ENCODE measurements at places on chromosomes 11 and 22.

DNA sequence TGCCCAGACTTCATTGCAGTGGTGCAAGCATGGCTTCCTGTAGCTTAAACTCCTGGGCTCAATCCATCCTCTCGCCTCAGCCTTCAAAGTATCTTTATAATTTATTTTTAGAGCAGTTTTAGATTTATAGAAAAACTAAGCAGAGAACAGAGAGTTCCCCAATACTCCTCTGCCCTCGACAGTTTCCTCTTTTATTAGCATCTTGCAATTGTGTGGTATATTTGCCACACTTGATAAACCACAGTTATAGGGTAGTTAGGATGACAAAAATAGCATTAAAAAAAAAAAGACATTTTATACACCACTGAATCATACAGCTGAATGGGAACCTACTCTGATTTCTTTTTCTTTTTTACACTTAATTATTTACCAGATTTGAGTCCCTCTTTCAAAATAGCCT lies 31.2 kb downstream of the MS4A2 start:
- no peak for DNase-seq

GRCh38 chr11:72577271-72577721 lies 96.9 kb downstream of the PDE2A start:
- DNase-seq = no peak

DNA sequence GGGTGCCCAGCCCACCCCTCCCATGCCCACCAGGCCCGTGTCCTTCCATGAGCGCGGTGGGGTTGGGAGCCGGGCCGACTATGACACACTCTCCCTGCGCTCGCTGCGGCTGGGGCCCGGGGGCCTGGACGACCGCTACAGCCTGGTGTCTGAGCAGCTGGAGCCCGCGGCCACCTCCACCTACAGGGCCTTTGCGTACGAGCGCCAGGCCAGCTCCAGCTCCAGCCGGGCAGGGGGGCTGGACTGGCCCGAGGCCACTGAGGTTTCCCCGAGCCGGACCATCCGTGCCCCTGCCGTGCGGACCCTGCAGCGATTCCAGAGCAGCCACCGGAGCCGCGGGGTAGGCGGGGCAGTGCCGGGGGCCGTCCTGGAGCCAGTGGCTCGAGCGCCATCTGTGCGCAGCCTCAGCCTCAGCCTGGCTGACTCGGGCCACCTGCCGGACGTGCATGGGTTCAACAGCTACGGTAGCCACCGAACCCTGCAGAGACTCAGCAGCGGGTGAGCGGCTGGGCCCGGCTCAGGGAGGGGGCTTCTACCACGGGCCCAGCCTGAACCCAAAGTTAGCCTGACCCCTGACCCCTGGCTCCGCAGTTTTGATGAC lies 3.0 kb downstream of the PKP3 start:
- DNase-seq = no peak

GRCh38 chr11:119144825-119145486 lies 3.9 kb upstream of the ABCG4 start:
- DNase-seq = peak; percentile 45

DNA sequence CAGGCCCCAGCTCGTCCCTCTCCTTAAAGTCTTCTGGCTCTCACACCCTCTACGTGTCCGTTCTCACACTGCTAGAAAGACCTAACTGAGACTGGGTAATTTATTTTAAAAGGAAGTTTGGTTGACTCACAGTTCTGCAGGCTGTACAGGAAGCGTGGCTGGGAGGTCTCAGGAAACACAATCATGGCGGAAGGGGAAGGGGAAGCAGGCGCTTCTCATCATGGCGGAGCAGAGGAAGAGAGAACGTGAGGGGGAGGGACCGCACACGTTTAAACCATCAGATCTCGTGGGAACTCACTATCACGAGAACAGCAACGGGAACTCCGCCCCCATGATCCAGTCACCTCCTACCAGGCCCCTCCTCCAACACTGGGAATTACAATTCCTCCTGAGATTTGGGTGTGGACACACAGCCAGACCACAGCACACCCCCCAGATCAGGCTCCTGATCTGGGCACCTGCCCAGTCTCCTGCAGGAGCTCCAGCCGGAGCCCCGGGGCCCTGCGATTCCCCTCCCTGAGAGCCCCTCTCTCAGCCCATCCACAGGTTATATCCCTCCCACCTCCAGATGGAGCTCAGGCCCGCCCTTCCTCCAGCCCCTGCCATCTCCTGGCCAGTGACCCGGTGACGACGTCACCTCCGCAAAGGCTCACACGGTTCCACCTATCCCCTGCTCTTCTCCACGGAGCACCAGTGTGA lies 170.2 kb downstream of the BRD1 start:
- DNase-seq = peak; percentile 57

- DNase-seq = peak; percentile 55
These were observed 21.9 kb upstream of the SCN2B start for GRCh38 chr11:118198370-118198769.

- no peak for DNase-seq
These were observed 70.9 kb downstream of the ZBTB44 start for GRCh38 chr11:130243816-130244215.

- DNase-seq = no peak
These were observed 111.7 kb downstream of the CD44 start for GRCh38 chr11:35250621-35251020.

DNA sequence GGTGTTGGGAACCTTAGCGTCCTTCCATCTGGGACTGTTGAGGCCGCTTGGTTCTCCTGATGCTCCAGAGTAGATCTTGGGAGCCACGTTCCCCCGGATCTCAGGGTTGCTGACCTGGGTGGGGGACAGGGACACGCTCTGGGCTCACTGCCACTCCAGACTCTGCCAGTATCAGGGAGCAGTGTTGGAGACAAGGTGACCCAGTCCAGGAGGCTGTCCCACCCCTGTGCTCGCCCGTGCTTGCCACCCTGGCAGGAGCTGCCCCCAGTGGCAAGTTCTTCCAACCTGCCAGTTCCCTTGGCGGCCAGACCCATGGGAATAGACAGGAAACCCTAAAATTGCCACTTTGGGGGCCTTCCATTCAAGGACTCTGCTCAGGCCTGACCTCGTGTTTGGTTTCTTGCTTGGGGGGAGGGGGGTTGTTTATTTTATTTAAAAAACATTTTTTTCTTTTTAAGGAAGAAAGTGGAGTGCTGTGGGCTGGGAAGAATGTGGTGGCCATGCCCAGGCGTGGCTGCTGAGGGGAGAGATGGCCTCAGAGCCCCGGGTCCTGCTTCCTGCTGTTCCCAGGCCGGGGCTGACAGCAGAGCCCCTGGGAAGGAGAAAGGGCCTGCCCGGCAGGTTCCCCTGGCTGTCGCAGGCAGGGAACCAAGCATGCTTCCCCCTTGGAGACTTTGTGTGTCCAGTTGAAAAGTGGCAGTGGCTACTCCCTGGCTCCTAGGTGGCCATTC lies 7.2 kb downstream of the GRK2 start:
- DNase-seq = no peak

- no peak for DNase-seq
These were observed 170.6 kb downstream of the MPPED1 start for GRCh38 chr22:43582394-43582793.

DNA sequence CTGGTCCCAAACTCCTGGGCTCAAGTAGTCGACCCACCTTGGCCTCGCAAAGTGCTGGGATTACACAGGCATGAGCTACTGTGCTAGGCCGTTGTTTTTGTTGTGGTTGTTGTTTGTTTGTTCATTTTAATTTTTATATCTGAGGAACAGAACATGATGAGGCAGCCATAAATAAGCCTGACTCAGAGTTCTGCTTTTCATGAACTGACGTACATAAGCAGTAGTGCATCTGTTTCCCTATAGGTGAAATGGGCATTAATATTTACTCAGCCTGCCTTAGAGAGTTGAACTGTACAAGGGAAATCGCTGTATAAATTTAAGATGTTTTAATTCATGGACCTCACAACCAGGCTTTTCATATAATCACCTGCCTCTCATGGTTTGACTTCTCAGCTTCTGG lies 80.5 kb downstream of the PDHX start:
- no peak for DNase-seq

DNA sequence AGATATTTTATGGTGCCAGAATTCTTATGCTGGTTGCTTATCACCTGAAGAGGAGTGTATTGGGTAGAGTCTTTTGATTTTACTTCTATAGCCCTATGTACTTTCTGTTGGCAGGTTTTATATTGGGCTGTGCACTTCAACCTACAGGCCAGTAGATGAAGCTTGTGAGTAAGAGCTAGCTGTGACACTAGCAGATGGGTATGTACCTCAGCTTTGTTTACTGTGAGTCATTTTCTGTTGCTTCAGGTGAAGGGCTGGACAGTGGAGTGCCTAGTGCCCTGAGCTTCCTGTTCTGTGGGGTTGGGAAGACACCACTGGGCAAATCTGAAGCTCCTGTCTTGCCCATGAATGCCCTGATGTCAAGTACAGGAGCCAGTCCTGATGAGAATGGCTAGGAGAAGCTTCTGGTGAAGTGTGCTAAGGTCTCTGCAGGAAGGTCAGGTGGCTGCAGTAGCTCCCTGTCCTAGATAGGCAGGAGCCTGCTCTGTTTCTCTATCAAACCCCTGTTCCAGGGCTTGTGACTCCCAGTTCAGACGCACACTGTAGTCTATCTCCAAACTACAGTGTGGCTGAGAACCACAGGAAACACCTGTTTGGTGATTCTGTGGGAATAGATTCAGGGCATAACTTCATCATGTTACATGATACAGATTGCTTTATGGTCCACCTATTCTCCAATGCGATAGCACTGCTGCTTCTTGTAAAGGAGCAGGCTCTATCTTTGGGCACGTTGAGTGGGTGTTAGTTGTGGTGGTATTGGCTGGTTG lies 755.7 kb downstream of the KCNA4 start:
- DNase-seq = no peak

GRCh38 chr11:2408671-2409070 lies 8.1 kb downstream of the TSSC4 start:
- DNase-seq = no peak

Measured in lower leg skin (tissue), 4 donors.